CD4-positive, alpha-beta T cell treated with Interferon gamma for 1 hour (primary cell): ENCODE measurements at places on chromosomes 6 and 20.

- DNase-seq = no peak
Observed at GRCh38 chr6:105501826-105502344, 99.0 kb upstream of the PREP start.

GRCh38 chr6:51129043-51129442 lies 310.4 kb downstream of the TFAP2B start:
- no peak for DNase-seq

DNA sequence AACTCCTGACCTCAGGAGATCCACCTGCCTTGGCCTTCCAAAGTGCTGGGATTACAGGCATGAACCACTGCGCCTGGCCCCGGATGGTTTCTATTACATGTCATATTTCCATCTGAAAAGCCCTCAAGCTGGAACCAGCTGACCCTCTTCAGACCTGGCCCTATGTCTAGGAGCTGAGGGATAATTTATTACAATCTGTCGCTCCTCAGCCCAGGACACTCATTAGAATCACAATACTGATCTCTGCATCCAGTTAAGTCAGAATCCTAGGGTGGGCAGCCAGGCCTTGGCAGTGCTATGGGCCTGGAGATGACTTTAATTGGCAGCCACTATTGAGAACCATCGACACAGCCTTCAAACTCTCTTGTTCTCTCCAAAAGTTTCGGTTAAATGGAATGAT lies 162.6 kb upstream of the SNX9 start:
- no peak for DNase-seq

DNA sequence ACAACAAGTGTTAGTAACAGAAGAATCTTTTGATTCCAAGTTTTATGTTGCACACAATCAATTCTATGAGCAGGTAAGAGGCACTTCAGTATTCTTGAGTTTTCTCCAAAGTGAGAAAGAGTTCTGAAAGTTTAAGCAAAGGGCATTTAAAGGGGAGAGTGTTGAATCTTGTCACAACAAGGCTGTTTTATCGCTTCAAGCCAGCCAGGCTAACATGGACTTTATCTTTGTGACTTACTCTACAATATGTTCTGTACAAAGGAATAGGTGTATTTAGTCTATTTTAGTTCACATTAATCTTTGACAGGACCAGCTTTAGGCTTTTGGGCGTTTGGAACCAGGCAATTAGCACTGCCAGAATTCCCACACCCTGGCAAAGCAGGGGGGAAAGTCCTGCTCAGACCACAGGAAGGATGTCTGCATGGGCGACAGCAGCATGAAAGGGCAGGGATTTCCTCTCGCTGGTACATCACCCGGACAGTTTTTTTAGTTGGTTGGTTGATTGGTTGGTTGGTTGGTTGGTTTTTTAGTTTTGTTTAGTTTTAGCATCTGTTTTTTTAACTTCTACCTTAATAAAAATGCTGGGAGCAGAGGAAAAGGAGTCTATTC lies 395.4 kb upstream of the SOX4 start:
- DNase-seq = no peak

- DNase-seq = no peak
Observed at GRCh38 chr6:20313960-20314530, 87.6 kb upstream of the E2F3 start.

- DNase-seq = no peak
Observed at GRCh38 chr20:63568986-63569949, 4.8 kb downstream of the HELZ2 start.

DNA sequence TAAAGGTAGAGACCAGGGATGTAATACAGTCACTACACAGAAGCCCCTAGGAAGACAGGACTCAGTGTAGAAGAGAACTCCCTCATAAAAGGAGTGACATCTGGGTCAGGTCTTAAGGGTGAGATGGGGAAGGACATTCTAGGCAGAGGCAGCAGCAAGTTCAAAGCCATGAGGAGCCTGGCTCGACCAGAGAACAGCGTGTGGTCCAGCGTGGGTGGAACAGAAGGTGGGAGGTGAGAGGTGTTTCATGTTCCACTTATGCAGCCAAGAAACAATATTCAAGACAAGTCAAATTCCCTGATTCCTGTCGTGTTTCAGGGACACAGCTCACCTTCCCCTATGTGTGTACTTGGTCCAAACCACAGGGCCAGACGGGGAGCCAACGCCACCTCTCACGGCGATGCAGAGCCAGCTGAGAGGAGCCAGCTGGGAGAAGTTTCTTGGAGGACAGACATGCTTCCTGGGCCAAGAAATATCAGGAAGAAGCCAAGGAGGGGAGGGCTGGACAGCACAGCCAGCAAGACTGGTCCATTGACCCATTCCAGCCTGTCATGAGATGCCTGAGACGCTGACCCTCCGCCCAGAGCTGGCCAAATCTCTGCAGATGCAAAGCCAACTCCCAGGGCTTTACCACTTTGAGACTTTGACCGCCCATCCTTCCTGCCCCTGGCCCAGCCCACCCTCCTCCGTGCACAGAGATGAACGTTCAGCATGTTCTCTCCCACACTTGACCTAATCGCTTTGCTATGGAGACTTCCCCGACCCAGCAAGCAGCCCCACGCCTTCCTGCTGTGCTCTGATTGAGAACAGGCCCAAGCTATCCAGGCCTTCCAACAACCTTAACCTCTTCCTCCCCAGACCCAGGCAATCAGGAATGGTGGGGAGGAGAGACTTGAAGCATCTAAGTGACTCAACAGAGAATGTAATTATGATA lies 113.8 kb downstream of the PRND start:
- no peak for DNase-seq

- DNase-seq = no peak
Observed at GRCh38 chr6:148430897-148431296, 88.3 kb downstream of the SASH1 start.

- no peak for DNase-seq
Observed at GRCh38 chr6:16851044-16851540, 89.8 kb upstream of the ATXN1 start.

GRCh38 chr6:102907181-102907580 lies 1513.7 kb downstream of the GRIK2 start:
- no peak for DNase-seq

- DNase-seq = no peak
Observed at GRCh38 chr6:4668271-4669179, 107.7 kb upstream of the CDYL start.

- peak; percentile 30 for DNase-seq
Observed at GRCh38 chr6:3001773-3002293, 2.1 kb downstream of the NQO2 start.

GRCh38 chr6:31158863-31159855 lies 770 bp downstream of the TCF19 start:
- DNase-seq = no peak

DNA sequence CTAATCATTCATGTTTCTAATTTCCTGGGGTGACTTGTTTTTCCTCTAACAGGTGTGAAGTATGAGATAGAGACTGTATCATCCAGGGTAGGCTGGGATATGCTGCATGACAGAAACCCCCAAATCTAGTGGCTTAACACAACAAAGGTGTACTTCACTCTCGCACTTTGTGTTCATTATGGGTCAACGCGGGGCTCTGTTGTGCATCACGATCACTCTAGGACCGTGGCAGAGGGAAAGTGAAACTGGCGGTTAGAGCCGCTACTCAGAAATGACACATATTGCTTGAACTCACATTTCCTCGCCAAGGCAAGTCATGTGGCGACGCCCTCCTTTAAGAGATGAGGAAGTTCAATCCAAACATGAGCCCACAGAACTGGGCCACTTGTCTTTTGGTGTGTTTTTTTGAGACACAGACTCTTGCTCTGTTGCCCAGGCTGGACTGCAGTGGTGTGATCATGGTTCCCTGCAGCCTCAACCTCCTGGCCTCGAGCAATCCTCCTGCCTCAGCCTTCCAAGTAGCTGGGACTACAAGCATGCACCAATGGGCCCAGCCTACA lies 41.3 kb downstream of the PCNA start:
- DNase-seq = peak; percentile 83

GRCh38 chr20:45370571-45371160 lies 7.5 kb downstream of the TP53TG5 start:
- DNase-seq = no peak
